Left cardiac atrium (tissue), 4 donors: ENCODE measurements at places on chromosomes 1 and 21. TPM values are rescaled to one million over a fixed set of nuclear protein-coding genes. Genes with fewer than 3 reads are reported as not detected.

The CYP4X1 gene
- total RNA-seq = 2.6 TPM

- no peak for DNase-seq
Measured at GRCh38 chr1:229431284-229432115, 2.4 kb downstream of the ACTA1 start.

GRCh38 chr1:205061665-205062069, 18.7 kb downstream of the CNTN2 start:
- peak; percentile 69 for DNase-seq

GRCh38 chr1:19078536-19078935, 122.1 kb upstream of the IFFO2 start:
- DNase-seq = no peak

GRCh38 chr21:31443736-31444521, 99.9 kb upstream of the TIAM1 start:
- DNase-seq = no peak

DNA sequence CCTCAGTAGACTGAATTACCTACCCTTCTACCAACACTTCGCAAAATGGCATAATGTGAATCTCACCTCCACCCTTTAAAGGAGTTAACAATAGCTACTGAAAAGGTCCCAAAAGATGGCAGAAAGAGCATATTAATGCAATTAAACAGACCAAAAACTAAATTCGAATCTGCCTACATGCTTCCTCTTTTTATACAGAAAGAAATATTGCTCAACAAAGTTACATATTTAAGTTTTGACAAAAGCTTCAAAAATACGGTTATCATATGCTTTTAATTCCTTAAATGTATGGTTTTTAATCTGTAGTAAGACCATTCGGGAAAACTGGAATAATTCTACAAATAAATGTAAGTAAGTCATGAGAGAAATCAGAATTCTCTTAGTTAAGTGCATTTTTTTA, 2.2 kb downstream of the APP start:
- no peak for DNase-seq

- peak; percentile 80 for DNase-seq
Measured at GRCh38 chr1:179814546-179814838, 63.1 kb downstream of the TOR1AIP2 start.

DNA sequence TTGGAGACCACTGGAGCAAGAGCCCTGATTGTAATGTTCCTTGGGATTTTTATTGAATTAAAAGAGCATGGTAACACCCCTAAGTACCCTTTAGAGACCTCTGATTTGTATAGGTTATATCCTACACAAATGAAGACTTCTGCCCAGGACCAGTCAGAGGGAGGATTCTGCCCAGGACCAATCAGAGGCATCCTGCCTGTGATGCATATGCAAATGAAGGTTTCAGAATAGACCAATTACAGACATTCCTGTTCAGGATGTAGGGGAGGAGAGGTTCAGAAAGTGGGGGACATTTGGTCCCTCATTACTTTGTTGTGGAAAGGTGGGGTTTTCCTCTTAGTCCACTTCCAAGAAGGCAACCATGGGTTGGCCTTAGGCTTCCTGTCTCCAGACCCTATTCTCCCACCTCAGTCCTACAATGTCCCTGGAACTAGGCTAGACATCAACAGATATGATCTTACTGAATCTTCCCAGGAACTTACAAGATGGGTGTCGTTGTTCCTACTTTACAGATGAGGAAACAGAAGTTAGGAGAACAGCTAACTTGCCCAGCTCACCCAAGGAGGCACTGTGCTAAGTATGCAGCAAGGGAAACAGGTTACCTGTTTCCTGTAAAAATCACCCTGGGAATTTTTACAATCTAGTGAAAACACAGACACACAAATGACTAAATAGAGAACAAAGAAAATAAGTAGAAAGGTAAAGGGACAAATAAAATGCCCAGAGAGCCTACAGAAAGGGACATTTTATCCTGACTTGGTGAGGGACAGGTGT, 36.8 kb upstream of the SFPQ start:
- no peak for DNase-seq

The RGS8 gene
- 0.05 TPM for total RNA-seq

GRCh38 chr1:168368131-168368530, 87.5 kb downstream of the TBX19 start:
- DNase-seq = no peak

GRCh38 chr1:179055937-179056336, 25.9 kb upstream of the TOR3A start:
- no peak for DNase-seq

- DNase-seq = no peak
Measured at GRCh38 chr1:242788771-242789170, 264.3 kb upstream of the PLD5 start.

- DNase-seq = no peak
Measured at GRCh38 chr1:149997585-149998262, 12.8 kb downstream of the OTUD7B start.

DNA sequence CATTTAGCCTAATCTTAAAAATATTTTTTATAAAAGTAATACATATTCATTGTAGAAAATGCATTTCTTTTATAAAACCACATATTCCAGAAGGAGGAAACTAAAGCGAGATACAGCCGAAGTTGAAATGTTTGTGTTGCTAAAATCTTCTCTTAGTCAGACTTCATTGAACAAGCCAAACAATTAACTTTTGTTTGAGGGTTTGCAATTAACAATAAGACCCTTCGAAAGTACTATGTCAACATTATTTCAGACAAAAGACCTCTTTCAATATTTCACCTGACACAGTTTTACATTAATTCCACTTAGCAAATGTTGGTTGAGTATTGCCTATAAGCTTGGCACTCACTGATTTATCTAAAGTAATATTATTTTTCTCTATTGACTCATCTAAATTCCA, 354.0 kb upstream of the ADAMTS5 start:
- DNase-seq = no peak

- DNase-seq = peak; percentile 19
Measured at GRCh38 chr1:1197551-1198422, 8.6 kb downstream of the TNFRSF18 start.

DNA sequence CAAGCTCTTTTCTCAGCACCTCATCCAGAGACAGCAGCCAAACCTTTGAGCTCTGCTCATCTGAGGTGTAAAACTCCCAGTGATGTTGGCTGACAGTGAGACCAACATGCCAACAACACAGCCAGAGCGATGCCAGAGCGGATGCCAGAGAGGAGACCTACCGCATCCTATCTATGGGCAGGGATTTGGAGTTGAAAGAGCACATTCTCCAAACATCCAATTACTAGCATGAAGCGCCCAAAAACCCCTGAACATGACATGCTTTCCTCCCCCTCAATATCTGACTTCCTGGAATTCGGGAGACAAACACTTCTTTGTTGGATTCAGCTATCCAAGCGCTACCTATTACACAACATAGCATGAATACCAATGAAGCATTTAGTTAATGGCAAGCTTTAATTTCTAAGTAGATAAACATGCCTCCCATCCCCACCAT, 23.1 kb upstream of the PAXBP1 start:
- DNase-seq = no peak

DNA sequence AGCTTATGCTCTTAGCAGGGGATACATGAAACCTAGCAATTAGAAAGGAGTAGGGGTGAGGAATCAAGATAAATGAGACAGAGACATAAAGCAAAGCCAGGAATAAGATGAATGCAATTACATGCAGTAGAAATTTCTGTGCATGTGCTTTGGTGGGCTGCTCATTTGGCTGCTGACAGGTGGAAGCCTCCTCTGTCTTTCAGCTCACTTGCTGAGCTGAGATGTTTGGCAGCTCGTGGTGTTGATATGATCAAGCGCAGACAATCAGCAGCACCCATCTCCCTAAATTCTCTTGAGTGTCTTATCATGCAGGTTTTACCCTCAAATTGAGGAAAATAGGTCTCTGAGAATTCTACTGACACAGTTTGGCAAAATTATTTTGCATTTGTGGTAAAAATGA, 108.3 kb upstream of the CD34 start:
- no peak for DNase-seq

- DNase-seq = no peak
Measured at GRCh38 chr1:118483245-118484006, 298.4 kb upstream of the SPAG17 start.

- DNase-seq = no peak
Measured at GRCh38 chr21:38167345-38167744, 89.4 kb upstream of the KCNJ15 start.

DNA sequence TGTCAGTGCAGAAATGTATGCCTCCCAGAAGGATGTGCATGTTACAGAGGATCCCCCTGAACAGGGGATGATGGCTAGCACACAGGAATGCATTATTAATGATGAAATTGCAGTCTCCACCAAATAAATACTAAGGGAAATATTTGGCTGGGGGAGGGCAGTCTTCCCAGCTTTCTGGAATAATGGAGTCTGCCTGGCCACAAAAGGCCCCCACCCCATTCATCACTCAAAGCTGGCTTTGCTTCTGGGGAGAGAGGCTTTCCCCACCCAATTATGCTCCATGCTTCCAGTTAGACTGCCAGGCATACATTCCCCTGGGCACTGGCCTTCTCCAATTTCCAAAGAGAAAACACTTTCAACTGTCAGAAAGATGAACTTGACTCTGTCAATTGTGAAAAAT, 302.7 kb downstream of the SIPA1L2 start:
- DNase-seq = no peak

- no peak for DNase-seq
Measured at GRCh38 chr1:86748622-86749373, 44.4 kb downstream of the SH3GLB1 start.

- DNase-seq = no peak
Measured at GRCh38 chr1:28134651-28135207, 41.8 kb downstream of the PTAFR start.

The PLA2G2A gene
- 1,124 TPM for total RNA-seq

GRCh38 chr1:101128211-101128727, 102.7 kb upstream of the DPH5 start:
- no peak for DNase-seq

DNA sequence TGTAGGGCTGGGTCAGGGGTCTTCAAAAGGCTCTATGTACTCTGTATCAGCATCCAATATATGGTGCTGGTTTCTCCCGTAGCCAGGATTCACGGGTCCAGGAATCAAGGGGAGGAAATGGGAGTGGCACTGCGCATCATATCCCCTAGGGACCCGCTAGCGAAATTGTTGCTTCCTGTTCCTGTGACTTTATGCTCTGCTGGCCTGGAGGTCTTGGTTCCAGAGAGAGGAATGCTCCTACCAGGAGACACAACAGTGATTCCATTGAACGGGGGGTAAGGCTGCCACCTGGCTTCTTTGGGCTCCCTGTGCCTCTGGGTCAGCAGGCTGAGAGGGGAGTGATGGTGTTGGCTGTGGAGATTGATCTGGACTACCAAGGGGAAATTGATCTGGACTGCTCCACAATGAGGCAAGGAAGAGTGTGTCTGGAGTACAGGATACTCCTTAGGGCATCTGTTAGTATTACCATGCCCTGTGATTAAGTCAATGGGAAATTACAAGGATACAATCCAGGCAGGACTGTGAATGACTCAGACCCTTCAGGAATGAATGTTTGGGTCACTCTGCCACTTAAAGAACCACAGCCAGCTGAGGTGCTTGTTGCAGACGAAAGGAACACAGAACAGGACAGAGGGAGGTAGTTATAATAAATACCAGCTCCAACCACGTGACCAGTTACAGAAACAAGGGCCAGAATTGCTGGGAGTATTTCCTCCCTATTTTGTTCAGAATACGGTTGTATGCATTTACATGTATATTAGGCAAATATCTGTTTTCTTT, 10.2 kb downstream of the SPSB1 start:
- DNase-seq = no peak

GRCh38 chr1:118200836-118201235, 15.8 kb upstream of the SPAG17 start:
- no peak for DNase-seq

The BEND5 gene
- total RNA-seq = 3.2 TPM

DNA sequence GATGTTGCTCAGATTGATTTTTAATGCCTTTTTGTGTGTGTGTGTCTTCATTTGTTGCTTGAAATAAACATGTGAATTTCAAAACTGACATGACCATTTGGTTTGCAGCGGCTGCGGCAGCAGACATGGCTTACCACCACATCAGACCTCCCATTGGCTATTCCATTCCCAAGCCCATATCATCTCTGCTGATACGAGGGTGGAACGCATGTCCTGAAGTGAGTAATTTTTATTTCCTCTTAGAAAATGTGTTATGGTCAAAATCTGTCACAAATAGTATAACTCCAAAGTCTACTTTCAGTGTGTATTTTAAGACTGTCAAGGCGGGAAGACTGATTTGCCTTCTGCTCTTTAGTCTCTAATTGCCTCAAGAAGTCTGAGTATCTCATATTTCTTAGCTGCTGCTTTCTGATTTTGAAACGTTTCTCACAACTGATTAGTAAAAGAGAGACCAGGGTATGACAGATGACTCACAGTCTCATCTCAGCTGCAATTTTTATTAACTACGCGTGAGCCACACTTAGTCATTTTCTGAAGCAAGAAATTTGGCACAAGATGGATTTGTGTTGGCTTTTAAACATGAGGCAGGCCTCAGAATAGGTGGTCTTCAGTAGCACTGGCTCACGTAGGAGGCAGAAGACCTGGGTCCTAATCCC, 49.0 kb downstream of the LRRC53 start:
- DNase-seq = no peak

DNA sequence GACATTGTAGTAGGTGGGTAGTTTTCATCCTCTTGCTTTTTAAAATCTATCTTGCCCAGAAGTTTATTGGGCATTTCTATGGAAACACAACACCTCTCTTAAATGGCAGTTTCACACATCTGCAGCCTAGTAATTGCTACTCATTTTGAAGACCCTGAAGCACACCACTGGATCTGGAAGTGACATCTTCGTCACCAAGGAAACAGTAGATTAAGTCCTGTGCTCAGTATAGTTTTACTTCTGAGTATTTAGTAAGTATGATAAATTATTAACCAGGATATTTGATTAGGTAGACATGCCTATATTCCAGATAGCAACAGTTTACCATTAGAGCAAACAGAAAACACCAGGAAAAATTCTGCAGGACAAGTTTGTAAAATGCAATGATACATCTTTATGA, 48.7 kb downstream of the UCK2 start:
- no peak for DNase-seq

GRCh38 chr1:192462616-192463015, 113.0 kb upstream of the RGS1 start:
- no peak for DNase-seq

The KRTAP21-2 gene
- total RNA-seq = not detected

- DNase-seq = no peak
Measured at GRCh38 chr1:16018308-16018707, 465 bp upstream of the HSPB7 start.

The CD1D gene
- 0.74 TPM for total RNA-seq

GRCh38 chr21:41418956-41419680, 6.9 kb upstream of the MX1 start:
- DNase-seq = no peak

GRCh38 chr1:221740993-221741702, 741 bp downstream of the DUSP10 start:
- peak; percentile 33 for DNase-seq

DNA sequence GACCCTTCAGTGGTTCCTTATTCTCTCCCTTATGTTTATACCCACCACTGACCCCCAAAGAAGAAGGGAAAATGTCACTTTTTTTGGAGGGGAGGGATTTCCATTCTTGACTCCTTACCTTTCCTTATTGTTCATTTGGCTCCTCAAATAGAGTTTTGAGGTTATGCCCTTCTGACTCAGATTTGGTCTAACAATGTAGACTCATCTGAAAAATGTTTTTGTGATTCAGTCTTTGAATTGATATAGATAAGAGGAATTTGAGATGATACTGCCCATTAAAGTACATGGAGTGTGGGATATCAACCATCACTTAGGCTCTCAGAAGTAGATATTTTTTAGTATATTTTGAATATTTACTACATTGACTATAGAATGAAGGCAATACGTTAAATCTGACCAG, 16.1 kb downstream of the USP1 start:
- no peak for DNase-seq

GRCh38 chr1:97797403-97798183, 123.2 kb downstream of the DPYD start:
- DNase-seq = peak; percentile 27

- DNase-seq = no peak
Measured at GRCh38 chr1:240484804-240485443, 127.0 kb downstream of the GREM2 start.

The S100A2 gene
- not detected for total RNA-seq
